ENCODE measurements at places on chromosomes 3 and 15.

DNA sequence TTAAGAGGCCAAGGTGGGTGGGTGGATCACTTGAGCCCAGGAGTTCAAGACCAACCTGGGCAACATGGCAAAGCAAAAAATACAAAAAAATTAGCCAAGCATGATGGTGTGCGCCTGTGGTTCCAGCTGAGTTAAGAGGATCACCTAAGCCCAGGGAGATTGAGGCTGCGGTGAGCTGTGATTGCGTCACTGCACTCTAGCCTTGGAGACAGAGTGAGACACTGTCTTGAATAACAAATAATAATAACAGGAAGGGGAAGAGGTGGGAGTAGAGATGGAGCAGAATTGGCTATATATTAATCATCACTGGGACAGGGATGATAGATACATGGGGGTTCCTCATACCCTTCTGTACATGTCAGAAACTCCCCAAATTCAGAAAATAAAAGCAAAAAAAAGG lies 23.8 kb upstream of the NMB start:
- H3K36me3 ChIP-seq, result no peaks in the 10 kb centered on the region

GRCh38 chr3:33885496-33885895 lies 87.1 kb downstream of the PDCD6IP start:
- no peak overlapping the region for H3K27ac ChIP-seq
- DNase-seq, result no peak
- H3K4me3 ChIP-seq, result no peak overlapping the region
- peaks cover 3% of the 10 kb centered on the region for H3K27me3 ChIP-seq
- no peaks in the 10 kb centered on the region for H3K36me3 ChIP-seq
- peaks cover 5% of the 10 kb centered on the region for H3K4me1 ChIP-seq

DNA sequence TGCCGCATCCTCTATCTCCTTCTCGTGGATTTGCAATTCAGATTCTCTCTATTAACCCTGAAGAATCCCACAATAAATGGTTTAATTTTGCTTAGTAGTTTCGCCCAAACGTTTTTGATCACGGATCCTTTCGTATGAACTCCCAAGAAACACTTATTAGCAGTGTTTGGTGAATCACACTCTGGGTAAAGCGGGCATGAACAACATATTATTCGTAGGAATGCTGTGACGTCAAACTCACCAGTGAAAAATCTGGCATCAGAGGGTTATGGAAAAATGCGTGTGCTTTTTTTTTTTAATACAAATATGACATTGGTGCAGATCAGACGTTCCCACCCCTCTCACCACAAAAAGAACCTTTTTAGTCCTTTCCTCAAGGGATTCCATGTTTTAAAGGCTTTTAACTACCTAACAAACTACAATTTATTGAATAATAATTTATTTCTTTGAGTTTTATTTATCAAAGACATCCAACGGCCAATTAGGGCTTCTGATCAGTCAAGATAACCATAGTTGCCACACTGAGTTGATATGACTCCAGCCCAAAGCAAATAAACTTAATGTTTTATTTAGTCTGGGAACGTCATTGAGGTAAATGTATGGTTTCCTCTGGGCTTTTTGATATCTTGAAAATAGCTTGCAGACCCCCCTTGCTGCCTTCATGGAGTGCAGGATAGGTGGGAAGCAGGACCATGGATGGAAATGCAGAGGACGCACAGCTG lies 45.5 kb upstream of the CGNL1 start:
- no peak overlapping the region for H3K4me3 ChIP-seq
- H3K27ac ChIP-seq, result no peak overlapping the region
- H3K36me3 ChIP-seq, result no peaks in the 10 kb centered on the region
- H3K4me1 ChIP-seq, result peaks cover 3% of the 10 kb centered on the region
- DNase-seq, result no peak

DNA sequence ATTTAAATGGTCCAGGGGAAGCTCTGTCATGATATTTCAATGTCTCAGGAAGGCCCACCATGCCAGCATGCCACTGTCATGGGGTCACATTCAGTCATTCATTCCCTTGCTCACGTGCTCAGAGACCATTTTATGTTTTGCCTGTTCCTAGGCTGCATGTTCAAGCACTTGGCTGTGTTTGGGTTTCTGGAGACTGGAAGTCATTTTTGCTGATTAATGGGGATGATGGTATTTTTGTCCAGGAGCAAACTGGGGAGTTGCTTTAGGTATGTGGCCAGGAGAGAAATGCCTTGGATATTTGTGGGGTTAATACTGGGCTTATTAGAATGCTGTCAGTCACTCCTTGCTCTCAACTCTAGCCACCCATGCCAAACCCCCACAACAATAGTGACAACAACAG lies 303.5 kb downstream of the PTPRG start:
- no peak for DNase-seq
- no peak overlapping the region for H3K4me3 ChIP-seq
- H3K27me3 ChIP-seq, result no peaks in the 10 kb centered on the region
- no peak overlapping the region for H3K27ac ChIP-seq
- no peaks in the 10 kb centered on the region for H3K36me3 ChIP-seq
- H3K4me1 ChIP-seq, result no peaks in the 10 kb centered on the region

DNA sequence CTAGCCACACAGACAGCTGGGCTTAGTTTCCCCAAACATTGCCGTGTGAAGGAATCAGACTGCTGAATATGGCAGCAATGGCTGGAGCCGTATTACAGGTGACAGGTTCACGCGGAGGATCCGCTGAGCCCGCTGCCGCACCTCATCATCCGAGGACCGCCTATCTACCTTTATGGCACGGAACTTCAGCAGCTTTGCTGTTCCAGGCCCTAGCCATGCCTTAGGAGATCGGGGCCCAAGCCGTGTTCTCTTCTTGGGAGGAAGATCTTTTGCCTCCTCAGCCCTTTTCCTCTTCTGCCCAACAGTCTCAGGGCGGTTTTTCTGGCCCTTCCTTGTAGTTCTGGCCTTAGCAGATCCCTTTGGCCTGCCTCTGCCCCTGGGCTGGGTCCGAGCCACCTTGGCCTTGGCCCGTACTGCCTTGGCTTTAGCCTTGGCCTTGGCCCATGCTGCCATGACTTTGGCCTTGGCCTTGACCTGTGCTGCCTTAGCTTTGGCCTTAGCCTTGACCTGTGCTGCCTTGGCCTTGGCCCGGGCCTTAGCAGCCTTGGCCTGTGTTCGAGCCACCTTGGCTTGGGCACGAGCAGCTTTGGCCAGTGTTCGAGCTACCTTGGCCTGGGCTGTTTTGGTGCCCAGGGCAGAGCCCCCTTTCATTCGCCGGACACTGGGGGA lies 3.2 kb downstream of the CCDC71 start:
- peak overlapping the region; percentile 11 for H3K4me3 ChIP-seq
- DNase-seq, result no peak
- peaks cover 34% of the 10 kb centered on the region for H3K4me1 ChIP-seq

DNA sequence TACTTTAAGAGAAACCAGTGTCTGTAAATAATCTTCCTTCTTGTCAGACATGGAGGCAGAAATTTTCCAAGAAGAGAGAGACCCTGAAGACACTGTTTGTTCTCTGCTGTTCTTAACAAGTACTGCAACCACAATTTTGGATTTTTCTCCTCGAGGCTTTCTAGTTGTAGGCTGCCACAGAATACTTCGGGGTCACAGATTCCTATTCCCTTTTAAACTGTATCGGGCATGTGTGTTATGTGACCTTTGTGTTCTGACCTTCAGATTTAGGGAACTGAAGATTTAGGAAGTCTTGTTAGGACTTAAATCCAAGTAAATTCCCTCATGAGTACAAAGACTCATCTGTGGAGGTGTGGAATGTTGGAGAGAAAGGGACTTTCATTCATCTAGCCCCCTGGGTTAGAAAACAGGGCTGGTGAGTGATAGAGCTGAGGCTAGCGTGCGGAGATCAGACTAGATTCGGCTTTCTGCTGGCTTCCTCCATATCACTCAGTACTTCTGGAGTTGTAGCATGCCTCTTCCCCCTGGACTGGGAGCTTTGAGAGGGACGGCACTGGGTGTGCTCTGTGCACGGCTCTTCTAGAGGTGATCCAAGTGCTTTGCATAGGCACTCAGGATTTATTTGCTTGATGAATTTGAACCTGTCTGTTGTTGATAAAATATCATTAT lies 237.0 kb downstream of the LPP start:
- H3K4me3 ChIP-seq, result no peak overlapping the region
- H3K27ac ChIP-seq, result no peak overlapping the region
- peaks cover 6% of the 10 kb centered on the region for H3K4me1 ChIP-seq
- no peaks in the 10 kb centered on the region for H3K27me3 ChIP-seq
- H3K36me3 ChIP-seq, result no peaks in the 10 kb centered on the region
- DNase-seq, result no peak

- H3K4me1 ChIP-seq, result no peaks in the 10 kb centered on the region
- peaks cover 6% of the 10 kb centered on the region for H3K36me3 ChIP-seq
- H3K27me3 ChIP-seq, result no peaks in the 10 kb centered on the region
- H3K27ac ChIP-seq, result no peak overlapping the region
- no peak overlapping the region for H3K4me3 ChIP-seq
- no peak for DNase-seq
These were observed 101.3 kb downstream of the NUP210 start for GRCh38 chr3:13318626-13319470.

DNA sequence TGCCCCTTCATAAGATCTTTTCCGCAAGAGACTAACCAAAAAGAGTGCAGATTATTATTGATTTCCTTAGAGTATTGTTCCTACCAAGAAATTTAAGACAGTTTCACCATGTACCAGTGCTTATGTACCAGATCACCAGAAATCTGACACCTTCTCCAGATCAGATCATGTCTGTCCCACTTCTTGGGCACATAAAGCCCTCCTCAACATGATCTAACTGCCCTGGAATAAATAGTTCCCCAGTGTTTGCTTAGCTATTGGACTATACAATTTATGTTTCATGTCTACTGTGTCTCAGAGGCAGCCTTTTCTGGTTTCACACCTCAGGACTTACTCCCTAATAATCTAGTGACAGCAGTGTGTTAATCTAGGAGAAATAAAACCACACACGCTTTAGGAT lies 46.8 kb downstream of the NME9 start:
- no peaks in the 10 kb centered on the region for H3K27me3 ChIP-seq
- H3K27ac ChIP-seq, result no peak overlapping the region
- no peaks in the 10 kb centered on the region for H3K4me1 ChIP-seq
- DNase-seq, result no peak

DNA sequence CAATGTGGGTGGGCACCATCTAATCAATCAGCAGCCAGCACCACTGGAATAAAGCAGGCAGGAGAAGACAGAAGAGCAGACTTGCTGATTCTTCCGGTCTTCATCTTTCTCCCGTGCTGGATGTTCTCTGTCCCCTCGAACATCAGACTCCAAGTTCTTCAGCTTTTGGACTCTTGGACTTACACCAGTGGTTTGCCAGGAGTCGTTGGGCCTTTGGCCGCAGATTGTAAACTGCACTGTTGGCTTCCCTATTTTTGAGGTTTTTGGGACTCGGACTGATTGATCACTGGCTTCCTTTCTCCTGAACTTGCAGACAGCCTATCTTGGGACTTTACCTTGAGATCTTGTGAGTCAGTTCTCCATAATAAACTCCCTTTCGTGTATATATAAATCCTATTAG lies 292.8 kb downstream of the BCHE start:
- H3K4me3 ChIP-seq, result no peak overlapping the region
- no peaks in the 10 kb centered on the region for H3K27me3 ChIP-seq
- no peaks in the 10 kb centered on the region for H3K4me1 ChIP-seq
- H3K27ac ChIP-seq, result no peak overlapping the region
- H3K36me3 ChIP-seq, result no peaks in the 10 kb centered on the region
- DNase-seq, result no peak

- no peaks in the 10 kb centered on the region for H3K36me3 ChIP-seq
- DNase-seq, result no peak
- H3K4me3 ChIP-seq, result no peak overlapping the region
- H3K27ac ChIP-seq, result no peak overlapping the region
- H3K27me3 ChIP-seq, result no peaks in the 10 kb centered on the region
- H3K4me1 ChIP-seq, result no peaks in the 10 kb centered on the region
These were observed 35.4 kb upstream of the SFMBT1 start for GRCh38 chr3:53081318-53081717.

GRCh38 chr3:177746337-177746933 lies 549.2 kb upstream of the TBL1XR1 start:
- no peaks in the 10 kb centered on the region for H3K4me1 ChIP-seq
- H3K27ac ChIP-seq, result no peak overlapping the region
- H3K4me3 ChIP-seq, result no peak overlapping the region
- no peaks in the 10 kb centered on the region for H3K27me3 ChIP-seq
- peaks cover 1% of the 10 kb centered on the region for H3K36me3 ChIP-seq

- H3K4me3 ChIP-seq, result no peak overlapping the region
- H3K27ac ChIP-seq, result no peak overlapping the region
- DNase-seq, result no peak
These were observed 90.8 kb downstream of the ANP32A start for GRCh38 chr15:68729789-68730411.

DNA sequence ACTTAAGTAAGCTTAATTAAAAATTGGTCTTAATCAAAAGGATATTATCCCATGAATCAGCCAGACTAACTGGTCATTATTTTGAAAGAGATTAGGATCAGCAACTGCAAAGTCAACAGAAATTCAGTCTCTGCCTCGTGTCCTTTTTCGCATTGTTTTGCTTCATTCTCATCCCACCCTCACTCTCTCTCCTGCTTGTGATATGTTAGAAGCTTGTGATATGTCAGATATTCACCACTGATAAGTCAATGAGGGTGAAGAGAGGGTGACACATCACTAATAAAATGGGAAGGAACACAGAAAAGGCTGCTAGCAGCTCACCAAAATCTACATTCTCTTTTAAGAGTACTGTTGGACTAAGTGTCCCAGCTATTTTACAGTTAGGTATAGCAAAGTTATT lies 146.1 kb downstream of the SUCNR1 start:
- H3K4me1 ChIP-seq, result no peaks in the 10 kb centered on the region
- no peaks in the 10 kb centered on the region for H3K27me3 ChIP-seq
- no peaks in the 10 kb centered on the region for H3K36me3 ChIP-seq
- no peak overlapping the region for H3K4me3 ChIP-seq
- DNase-seq, result no peak

- no peaks in the 10 kb centered on the region for H3K36me3 ChIP-seq
- H3K27ac ChIP-seq, result no peak overlapping the region
- peaks cover 44% of the 10 kb centered on the region for H3K27me3 ChIP-seq
- DNase-seq, result no peak
- H3K4me1 ChIP-seq, result no peaks in the 10 kb centered on the region
- no peak overlapping the region for H3K4me3 ChIP-seq
These were observed 250.5 kb downstream of the ADAMTSL3 start for GRCh38 chr15:83904107-83905040.

GRCh38 chr3:122084799-122085198 lies 29.6 kb downstream of the CD86 start:
- peaks cover 13% of the 10 kb centered on the region for H3K4me1 ChIP-seq
- H3K36me3 ChIP-seq, result no peaks in the 10 kb centered on the region
- H3K27me3 ChIP-seq, result peaks cover 3% of the 10 kb centered on the region
- no peak for DNase-seq

- H3K27ac ChIP-seq, result no peak overlapping the region
- H3K4me1 ChIP-seq, result peaks cover 8% of the 10 kb centered on the region
- H3K27me3 ChIP-seq, result peaks cover 5% of the 10 kb centered on the region
- no peaks in the 10 kb centered on the region for H3K36me3 ChIP-seq
- no peak for DNase-seq
These were observed 26.3 kb downstream of the LINGO1 start for GRCh38 chr15:77606142-77607034.

- H3K4me1 ChIP-seq, result no peaks in the 10 kb centered on the region
- no peaks in the 10 kb centered on the region for H3K36me3 ChIP-seq
- H3K4me3 ChIP-seq, result no peak overlapping the region
- no peak overlapping the region for H3K27ac ChIP-seq
These were observed 70.6 kb upstream of the RAD18 start for GRCh38 chr3:9033867-9034266.

- peak overlapping the region; percentile 88 for H3K4me3 ChIP-seq
- no peaks in the 10 kb centered on the region for H3K27me3 ChIP-seq
- H3K4me1 ChIP-seq, result peaks cover 58% of the 10 kb centered on the region
- H3K36me3 ChIP-seq, result peaks cover 2% of the 10 kb centered on the region
These were observed 1.5 kb upstream of the ARHGAP31 start for GRCh38 chr3:119292666-119293065.

Measured in naive thymus-derived CD8-positive, alpha-beta T cell (primary cell).